ENCODE measurements at places on chromosomes 1 and 21.

DNA sequence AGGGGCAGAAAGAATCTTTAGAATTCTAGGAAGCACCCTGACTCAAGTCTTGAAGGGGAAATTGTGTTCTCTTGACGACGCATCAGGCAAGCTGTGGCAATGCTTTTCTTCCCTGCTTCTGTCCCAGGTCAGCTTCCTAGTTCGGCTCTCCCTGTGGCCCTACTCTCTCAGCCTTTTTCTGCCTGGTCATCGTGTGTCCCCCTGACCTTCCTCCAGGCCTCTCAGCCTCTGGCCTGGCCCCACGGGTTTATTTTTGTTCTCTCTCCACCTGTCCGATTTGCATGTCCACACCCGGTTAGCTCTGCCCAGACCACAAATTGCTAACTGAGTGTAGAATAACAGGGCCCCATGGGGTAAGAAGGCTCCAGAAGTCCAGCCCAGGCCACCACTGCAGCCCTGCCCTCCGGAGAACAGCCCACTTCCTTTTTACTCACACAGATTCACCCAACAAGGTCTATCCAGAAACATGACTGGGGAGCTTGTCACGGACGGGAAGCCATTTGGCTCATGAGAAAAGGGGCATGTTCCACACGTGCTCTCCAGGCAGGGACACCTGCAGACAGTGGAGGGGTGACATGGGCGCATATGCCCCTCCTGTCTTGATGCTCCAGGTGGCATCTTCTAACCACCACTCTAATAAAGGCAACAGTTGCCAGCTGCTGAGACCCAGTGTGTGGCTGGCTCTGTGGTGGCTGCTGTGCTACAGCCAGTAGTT, 9.8 kb downstream of the KCNN3 start:
- no peak for DNase-seq

- DNase-seq: no peak
These were observed 45.0 kb upstream of the BCL10 start for GRCh38 chr1:85321237-85321964.

GRCh38 chr1:197913495-197914276, 3.5 kb upstream of the LHX9 start:
- DNase-seq: no peak

- DNase-seq: no peak
These were observed 24.6 kb upstream of the PLA2G2C start for GRCh38 chr1:20210736-20211460.

DNA sequence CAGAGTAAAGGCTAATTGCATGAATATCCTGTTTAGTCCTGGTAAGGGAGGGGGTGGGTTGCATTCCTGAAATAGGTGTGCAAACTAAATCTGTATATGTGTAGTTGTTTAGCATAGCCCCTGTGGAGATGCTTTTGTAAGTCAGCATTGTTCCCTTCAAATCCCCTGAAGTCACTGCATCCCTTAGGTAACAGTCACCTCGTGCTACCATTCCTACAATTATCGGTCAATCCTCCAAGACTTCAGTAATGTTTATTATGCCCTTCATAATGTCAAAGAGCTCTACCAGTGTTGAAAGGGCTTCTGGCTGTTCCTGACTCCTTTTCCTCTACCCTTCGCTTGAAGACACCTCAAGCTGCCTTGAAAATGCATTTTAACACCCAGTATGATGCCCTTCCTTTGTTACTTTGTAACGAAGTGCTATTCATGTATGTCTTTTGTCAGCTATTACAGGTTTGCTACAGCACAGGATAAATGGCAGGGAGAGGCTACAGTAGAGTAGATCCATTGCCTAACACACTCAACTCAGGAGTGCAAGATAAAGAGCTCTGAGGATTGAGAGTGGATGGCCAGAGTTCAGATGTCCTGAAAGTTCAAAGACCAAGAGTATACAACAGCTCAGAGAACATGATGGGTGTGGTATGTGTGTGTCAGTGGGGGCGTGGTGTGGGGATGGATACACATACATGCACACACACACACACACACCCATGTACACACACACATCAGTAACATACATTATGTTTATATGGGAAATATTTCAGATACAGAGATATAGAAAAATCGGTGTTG, 27.4 kb upstream of the FOXD3 start:
- no peak for DNase-seq

DNA sequence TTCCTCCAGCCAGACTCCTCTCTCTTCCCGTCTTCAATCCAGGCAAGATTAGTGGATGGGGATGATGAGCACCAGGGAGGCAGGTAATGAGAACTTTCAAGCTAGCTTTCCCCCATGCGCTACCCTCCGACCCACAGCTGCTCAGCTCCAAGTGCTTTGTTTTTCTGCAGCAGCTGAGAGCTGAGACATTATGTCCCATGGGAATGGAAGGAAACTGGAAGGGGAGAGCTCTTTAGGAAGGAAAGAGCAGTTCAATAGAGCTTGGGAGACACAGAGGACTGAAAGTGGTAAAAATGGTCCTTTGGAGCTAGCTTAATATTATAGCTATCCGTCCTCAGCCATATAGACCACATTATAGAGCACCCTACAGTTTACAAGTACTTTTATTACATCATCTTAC, 39.8 kb downstream of the RAB3B start:
- DNase-seq: no peak

DNA sequence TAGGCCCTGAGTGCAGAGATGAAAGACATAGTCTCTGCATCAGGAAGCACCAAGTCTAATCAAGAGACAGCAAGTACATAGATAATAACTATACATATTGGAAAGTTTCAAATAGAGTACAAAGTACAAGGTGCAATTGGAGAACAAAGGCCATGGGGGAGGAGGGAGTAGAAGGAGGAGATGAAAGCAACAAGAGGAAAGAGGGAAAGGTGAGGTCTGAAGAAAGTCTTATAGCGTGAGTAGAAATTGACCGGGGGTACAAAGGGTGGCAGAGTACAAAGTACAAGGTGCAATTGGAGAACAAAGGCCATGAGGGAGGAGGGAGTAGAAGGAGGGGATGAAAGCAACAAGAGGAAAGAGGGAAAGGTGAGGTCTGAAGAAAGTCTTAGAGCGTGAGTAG, 244.2 kb upstream of the JUN start:
- no peak for DNase-seq

All from esophagus squamous epithelium (tissue), 5 donors.